ENCODE measurements at places on chromosomes 4 and X. TPM values are rescaled to one million over a fixed set of nuclear protein-coding genes. Genes with fewer than 3 reads are reported as not detected.

- H3K4me1 ChIP-seq, result peaks cover 5% of the 10 kb centered on the region
- H3K27me3 ChIP-seq, result no peaks in the 10 kb centered on the region
- no peak overlapping the region for H3K4me3 ChIP-seq
- H3K27ac ChIP-seq, result no peak overlapping the region
- no peak for DNase-seq
- H3K36me3 ChIP-seq, result peaks cover 20% of the 10 kb centered on the region
Measured at GRCh38 chrX:48703642-48704481, 7.3 kb downstream of the SUV39H1 start.

GRCh38 chrX:76802708-76803107 is 375.2 kb downstream of the MAGEE1 start:
- no peaks in the 10 kb centered on the region for H3K27me3 ChIP-seq
- H3K36me3 ChIP-seq, result no peaks in the 10 kb centered on the region
- H3K27ac ChIP-seq, result no peak overlapping the region
- no peak for DNase-seq
- H3K4me1 ChIP-seq, result no peaks in the 10 kb centered on the region

Gene C4orf54
- not detected for total RNA-seq

DNA sequence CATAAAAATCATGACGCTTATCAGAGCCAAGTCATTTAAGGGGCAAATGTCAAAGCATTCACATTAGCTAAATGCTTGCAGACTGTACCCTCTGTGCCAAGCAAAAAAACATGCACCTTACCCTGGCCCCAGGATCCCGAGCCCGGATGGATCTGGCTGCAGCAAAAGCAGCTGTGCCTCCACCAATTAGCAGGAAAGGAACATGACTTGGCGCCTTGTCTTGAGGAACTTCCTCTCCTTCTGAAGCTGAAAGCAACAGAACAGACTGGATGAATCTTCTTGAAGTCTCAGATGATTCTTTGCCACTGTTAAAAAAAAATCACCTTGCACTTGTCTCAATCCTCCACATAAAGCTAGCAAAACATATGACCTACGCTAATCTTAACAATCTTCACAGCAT is 18.0 kb downstream of the AIFM1 start:
- peaks cover 28% of the 10 kb centered on the region for H3K36me3 ChIP-seq
- no peak overlapping the region for H3K4me3 ChIP-seq
- no peak overlapping the region for H3K27ac ChIP-seq
- H3K27me3 ChIP-seq, result no peaks in the 10 kb centered on the region

DNA sequence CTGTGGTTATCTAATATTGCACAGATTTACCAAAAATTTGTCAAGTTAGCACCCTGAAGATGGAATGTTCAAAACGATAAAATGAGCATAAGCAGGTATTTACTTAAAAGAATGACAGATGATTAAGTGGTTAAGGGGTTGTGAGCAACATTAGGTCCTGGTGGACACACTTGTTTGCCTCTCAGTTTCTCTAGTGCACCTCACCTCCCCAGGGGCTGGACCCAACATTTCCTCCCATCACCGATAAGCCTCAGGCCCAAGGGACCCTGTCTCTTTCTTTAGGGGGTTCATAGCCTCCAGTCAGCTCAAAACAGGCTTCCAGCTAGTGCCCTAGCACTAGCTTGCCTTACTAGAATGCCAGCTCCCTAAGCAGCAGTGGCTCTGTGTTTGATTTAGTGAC is 88.0 kb downstream of the ATP11C start:
- no peaks in the 10 kb centered on the region for H3K27me3 ChIP-seq
- no peak overlapping the region for H3K4me3 ChIP-seq
- no peak overlapping the region for H3K27ac ChIP-seq
- DNase-seq, result no peak
- no peaks in the 10 kb centered on the region for H3K36me3 ChIP-seq

DNA sequence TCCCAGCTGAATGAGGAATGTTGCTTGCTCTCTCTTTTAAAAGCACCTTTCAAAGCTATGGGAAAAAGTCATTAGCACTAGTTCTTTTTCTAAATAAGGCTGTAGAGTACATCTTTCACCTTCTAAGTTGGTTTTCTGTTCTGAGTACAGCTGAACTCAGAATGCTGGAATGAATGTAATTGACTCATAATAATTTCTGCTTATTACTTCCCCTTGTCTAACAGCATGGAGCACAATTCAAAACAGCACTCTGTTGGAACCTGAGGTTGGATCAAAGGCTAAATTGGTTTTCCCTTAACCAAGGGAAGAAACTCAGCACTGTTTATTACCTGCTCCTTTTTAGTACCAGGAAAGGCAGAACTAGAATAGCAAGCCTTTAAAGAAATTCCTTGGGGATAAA is 33.5 kb upstream of the CYP2U1 start:
- H3K4me1 ChIP-seq, result no peaks in the 10 kb centered on the region
- no peak for DNase-seq
- no peak overlapping the region for H3K27ac ChIP-seq
- no peaks in the 10 kb centered on the region for H3K27me3 ChIP-seq
- H3K4me3 ChIP-seq, result no peak overlapping the region
- no peaks in the 10 kb centered on the region for H3K36me3 ChIP-seq

DNA sequence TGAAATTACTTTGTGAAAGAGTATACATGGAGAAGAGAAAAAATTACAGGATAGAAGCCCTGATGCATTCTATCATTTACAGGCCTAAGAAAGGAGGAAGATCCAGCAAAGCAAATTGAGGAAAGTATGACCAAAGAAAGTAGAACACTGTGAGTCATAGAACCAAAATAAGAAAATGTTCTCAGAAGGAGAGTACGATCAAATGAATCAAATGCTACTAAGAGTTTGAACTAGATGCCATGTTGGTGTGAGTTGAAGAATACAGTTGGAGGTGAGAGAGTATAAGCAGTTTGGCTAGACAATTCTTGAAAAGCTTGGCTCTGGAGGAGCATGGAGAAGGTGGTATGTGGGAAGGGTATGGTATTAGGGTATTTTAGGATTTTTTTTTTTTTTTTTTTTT is 161.8 kb downstream of the RPA4 start:
- H3K36me3 ChIP-seq, result no peaks in the 10 kb centered on the region
- no peak overlapping the region for H3K4me3 ChIP-seq
- no peak overlapping the region for H3K27ac ChIP-seq
- H3K27me3 ChIP-seq, result no peaks in the 10 kb centered on the region
- H3K4me1 ChIP-seq, result no peaks in the 10 kb centered on the region

DNA sequence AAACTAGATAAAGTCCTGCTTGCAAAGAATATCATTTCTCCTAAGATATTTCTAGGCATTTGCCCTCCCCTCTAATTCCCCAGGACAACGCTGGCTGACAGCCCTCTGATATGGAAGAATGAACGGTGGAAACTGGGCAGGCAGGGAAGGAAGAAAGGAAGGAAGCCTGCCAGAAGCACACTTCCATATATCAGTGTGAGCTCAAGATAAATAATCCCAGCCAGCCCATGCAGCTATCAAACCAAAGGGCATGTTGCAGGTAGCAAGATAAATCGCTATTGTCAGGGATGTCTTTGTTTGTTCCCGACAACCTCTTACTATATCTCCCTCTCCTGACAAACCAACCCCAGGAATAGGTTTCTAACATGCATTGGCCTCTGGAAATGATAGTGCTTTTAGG is 412.8 kb downstream of the HNRNPD start:
- no peaks in the 10 kb centered on the region for H3K4me1 ChIP-seq
- no peaks in the 10 kb centered on the region for H3K36me3 ChIP-seq
- no peak overlapping the region for H3K27ac ChIP-seq
- H3K4me3 ChIP-seq, result no peak overlapping the region
- no peak for DNase-seq

DNA sequence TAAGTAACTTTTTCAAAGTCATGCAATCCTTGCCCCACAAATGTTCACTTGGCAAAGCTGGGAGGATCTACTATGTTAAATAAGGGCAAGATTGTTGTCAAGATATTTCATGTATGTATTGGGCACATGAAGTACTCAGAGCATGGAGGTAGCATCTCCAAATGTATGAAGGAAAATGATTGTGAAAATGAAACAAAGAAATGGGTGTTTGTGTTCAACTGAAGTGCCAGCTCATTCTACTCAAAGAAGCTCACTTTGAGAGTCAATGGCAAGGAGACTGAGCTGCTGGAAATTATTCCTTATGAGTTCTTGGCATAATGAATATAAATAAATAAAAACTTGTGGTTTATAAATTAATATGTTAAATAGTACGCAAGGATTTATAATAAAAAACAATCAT is 124.5 kb upstream of the ARSJ start:
- no peaks in the 10 kb centered on the region for H3K36me3 ChIP-seq
- no peak overlapping the region for H3K27ac ChIP-seq
- no peak overlapping the region for H3K4me3 ChIP-seq
- H3K4me1 ChIP-seq, result no peaks in the 10 kb centered on the region
- no peaks in the 10 kb centered on the region for H3K27me3 ChIP-seq
- DNase-seq, result no peak

DNA sequence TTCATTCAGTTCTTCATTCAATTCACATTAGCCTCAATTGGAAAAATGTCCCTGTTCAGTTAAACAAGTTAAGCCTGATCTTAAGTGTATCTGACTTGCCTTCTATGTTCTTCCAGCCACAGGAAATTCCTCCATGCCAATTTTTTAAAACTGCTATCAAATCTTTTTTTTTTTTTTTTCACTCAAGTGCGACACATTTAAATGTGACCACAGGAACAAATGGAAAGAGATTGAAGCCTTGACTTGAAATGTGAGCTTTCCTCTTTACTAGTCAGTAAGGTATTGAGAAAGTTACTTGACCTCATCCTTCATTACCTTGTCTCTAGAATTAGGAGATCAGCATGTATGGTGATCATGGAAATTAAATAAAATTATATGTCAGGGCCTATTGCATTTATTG is 165.1 kb downstream of the SLIT2 start:
- H3K27ac ChIP-seq, result no peak overlapping the region
- H3K36me3 ChIP-seq, result no peaks in the 10 kb centered on the region
- no peaks in the 10 kb centered on the region for H3K27me3 ChIP-seq
- no peak overlapping the region for H3K4me3 ChIP-seq

DNA sequence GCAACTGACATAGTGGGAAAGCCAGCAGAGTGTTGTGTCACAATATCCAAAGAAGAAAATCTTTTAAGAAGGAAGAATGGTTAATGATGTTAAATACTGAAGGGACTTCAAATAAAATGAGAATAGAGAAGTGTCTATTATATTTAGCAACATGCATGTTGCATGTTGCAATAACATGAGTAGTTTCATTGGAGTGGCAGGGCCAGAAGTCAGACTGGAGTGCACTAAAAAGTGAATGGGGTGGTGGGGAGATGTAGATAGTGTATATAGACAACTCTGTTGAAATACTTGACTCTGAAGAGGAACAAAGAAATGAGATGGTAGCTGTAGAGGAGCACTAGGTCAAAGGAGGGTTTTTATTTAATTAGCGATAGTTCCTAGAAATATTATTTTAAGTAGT is 9.5 kb upstream of the AMMECR1 start:
- no peak overlapping the region for H3K4me3 ChIP-seq
- H3K27ac ChIP-seq, result no peak overlapping the region
- H3K36me3 ChIP-seq, result no peaks in the 10 kb centered on the region
- no peaks in the 10 kb centered on the region for H3K4me1 ChIP-seq

GRCh38 chrX:131216828-131217227 is 72.3 kb downstream of the IGSF1 start:
- DNase-seq, result no peak
- no peak overlapping the region for H3K4me3 ChIP-seq
- no peak overlapping the region for H3K27ac ChIP-seq
- H3K27me3 ChIP-seq, result no peaks in the 10 kb centered on the region
- H3K36me3 ChIP-seq, result no peaks in the 10 kb centered on the region
- no peaks in the 10 kb centered on the region for H3K4me1 ChIP-seq

GRCh38 chr4:90051999-90052398 is 75.2 kb upstream of the CCSER1 start:
- DNase-seq, result no peak
- H3K27ac ChIP-seq, result no peak overlapping the region
- H3K36me3 ChIP-seq, result no peaks in the 10 kb centered on the region
- no peaks in the 10 kb centered on the region for H3K4me1 ChIP-seq
- H3K4me3 ChIP-seq, result no peak overlapping the region

- DNase-seq, result peak; percentile 38
- H3K36me3 ChIP-seq, result no peaks in the 10 kb centered on the region
- no peak overlapping the region for H3K27ac ChIP-seq
- H3K27me3 ChIP-seq, result peaks cover 4% of the 10 kb centered on the region
- no peak overlapping the region for H3K4me3 ChIP-seq
- H3K4me1 ChIP-seq, result peaks cover 7% of the 10 kb centered on the region
Measured at GRCh38 chrX:153669174-153669890, 4.3 kb downstream of the PNCK start.

DNA sequence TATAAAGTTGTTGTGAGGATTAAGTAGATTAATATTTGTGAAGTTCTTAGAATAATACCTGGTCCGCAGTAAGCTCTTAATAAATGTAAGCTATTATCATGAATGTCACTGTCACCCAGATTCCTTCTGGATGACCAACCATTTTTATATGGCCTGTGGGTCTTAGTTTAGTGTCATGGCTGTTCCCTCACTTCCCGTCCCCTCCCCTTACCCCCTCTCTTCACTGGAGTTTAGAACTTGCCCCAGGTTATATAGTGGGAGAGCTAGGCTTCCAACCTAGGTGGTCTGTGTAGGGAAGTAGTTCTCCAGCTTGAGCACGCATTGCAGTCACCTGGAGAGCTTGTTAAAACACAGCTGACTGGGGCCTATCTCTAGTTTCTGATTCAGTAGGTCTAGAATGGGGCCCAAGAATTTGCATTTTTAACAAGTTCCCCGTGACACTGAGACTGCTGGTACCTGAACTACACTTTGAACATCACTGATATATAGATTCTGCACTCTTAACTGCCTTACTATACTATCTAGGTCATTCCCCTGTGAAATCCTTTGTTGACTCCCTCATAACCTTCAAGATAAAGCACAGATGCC is 66.9 kb upstream of the PLAC1 start:
- H3K27me3 ChIP-seq, result no peaks in the 10 kb centered on the region
- H3K36me3 ChIP-seq, result no peaks in the 10 kb centered on the region
- no peaks in the 10 kb centered on the region for H3K4me1 ChIP-seq
- no peak for DNase-seq
- no peak overlapping the region for H3K4me3 ChIP-seq

- no peak overlapping the region for H3K4me3 ChIP-seq
- no peaks in the 10 kb centered on the region for H3K36me3 ChIP-seq
- H3K27ac ChIP-seq, result no peak overlapping the region
- DNase-seq, result no peak
Measured at GRCh38 chrX:20057479-20057878, 59.2 kb downstream of the MAP7D2 start.

- DNase-seq, result no peak
- no peaks in the 10 kb centered on the region for H3K36me3 ChIP-seq
- no peak overlapping the region for H3K27ac ChIP-seq
- H3K4me3 ChIP-seq, result no peak overlapping the region
- no peaks in the 10 kb centered on the region for H3K27me3 ChIP-seq
Measured at GRCh38 chr4:71368906-71369305, 30.1 kb downstream of the SLC4A4 start.

Measured in natural killer cell (primary cell).